Activated naive CD4-positive, alpha-beta T cell treated with Interleukin-2 at 50 U/mL for 16 hours (primary cell): ENCODE measurements at places on chromosomes 16 and 17.

- DNase-seq: no peak
These were observed 17.5 kb downstream of the PIPOX start for GRCh38 chr17:29060475-29060874.

DNA sequence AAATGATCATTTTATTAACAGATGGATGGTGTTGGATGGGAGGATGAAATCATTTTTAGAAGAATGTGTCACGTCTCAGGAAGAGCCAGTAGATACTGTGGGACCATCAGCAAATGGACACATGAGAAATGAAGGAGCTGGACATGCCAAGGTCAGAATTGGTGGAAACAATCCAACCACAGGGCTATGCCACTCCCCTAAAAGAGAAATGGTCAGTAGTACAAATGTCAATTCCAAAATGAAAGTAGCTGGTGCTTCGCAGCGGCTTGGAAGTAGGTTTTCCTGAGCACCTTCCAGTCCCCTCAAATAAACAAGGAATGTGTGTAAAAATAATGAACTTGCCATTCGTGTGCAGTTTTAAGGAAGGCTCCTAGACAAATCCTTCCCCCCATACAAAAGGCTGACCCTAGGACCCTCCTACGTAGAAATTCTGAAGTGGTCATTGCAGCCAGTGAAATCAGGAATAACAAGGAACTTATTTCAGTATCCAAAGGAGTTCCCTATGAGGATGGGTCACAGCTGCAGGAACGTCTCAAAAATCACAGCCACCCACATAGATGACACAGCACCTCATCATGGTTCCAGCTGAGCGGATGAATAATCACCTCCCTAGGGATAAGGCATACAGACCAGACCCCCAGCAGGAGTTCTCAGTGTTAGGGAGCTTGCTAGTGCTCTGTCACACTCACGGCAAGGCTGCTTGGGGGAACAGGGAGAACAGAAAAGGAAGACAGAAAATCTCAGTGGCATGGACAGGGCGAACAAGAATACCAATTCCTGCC is 239.2 kb downstream of the HS3ST3A1 start:
- no peak for DNase-seq

- no peak for DNase-seq
These were observed 33.5 kb downstream of the GRIN2C start for GRCh38 chr17:74825952-74826719.

- DNase-seq: no peak
These were observed 1.6 kb upstream of the FBXL20 start for GRCh38 chr17:39402890-39403605.

GRCh38 chr17:45895969-45896785 is 1.8 kb downstream of the MAPT start:
- DNase-seq: no peak

GRCh38 chr17:4721203-4722135 is 9.8 kb upstream of the MED11 start:
- no peak for DNase-seq

- no peak for DNase-seq
These were observed 68.6 kb downstream of the CCT6B start for GRCh38 chr17:34892461-34893249.

- DNase-seq: no peak
These were observed 115.3 kb upstream of the SOX9 start for GRCh38 chr17:72005332-72006163.

- no peak for DNase-seq
These were observed 3.2 kb upstream of the AKTIP start for GRCh38 chr16:53506254-53506653.

DNA sequence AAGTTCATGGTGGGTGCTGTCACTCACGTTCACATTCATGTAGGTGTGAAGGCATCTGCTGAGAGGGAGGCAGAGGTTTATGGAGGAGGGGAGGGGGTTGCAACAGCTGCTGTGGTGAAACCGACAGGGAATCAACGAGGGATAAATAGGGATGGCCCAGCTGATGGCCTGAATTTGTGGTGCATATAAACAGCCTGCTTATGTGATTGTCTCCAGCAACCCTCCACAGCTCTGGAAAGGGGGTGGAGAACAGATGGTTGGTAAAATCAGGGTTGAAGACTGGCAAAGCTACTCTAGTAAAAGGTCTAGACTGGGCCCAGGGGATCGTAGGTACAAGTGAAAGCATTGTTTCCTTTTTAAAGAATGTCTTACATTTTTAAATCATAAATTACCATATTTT is 53.7 kb downstream of the IQCK start:
- DNase-seq: no peak

DNA sequence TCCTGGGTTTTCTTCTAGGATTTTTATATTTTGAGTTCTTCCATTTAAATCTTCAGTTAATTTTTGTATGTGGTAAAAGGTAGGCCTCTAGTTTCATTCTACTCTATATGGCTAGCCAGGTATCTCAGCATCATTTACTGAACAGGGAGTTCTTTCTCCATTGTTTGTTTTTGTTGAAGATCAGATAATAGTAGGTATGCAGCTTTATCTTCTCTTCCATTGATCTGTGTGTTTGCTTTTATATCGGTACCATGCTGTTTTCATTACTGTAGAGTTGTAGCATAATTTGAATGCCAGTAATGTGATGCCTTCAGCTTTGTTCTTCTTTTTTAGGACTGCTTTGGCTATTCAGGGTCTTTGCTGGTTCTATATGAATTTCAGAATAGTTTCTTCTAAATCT is 77.3 kb downstream of the USP22 start:
- no peak for DNase-seq

DNA sequence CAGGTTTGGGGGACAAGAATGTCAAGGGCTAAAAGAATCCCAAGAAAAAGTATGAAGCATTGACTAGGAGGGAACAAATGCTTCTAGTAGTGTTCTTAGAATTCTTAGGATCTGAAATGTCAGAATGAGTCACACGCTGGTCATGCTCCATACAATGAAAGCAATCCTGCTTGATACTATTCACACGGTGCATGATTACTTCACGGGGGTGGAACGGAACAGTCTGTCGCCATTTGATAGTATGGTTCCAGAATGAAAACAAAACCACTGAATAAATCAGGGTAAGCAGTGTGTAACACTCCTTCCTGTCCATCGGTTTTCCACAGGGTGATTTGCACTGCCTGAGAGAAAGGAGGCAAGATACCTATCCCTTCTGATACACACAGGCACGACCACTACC is 22.9 kb upstream of the YWHAE start:
- no peak for DNase-seq

GRCh38 chr16:50393416-50393815 is 24.6 kb upstream of the BRD7 start:
- no peak for DNase-seq

GRCh38 chr17:68439656-68440290 is 17.5 kb downstream of the WIPI1 start:
- no peak for DNase-seq

DNA sequence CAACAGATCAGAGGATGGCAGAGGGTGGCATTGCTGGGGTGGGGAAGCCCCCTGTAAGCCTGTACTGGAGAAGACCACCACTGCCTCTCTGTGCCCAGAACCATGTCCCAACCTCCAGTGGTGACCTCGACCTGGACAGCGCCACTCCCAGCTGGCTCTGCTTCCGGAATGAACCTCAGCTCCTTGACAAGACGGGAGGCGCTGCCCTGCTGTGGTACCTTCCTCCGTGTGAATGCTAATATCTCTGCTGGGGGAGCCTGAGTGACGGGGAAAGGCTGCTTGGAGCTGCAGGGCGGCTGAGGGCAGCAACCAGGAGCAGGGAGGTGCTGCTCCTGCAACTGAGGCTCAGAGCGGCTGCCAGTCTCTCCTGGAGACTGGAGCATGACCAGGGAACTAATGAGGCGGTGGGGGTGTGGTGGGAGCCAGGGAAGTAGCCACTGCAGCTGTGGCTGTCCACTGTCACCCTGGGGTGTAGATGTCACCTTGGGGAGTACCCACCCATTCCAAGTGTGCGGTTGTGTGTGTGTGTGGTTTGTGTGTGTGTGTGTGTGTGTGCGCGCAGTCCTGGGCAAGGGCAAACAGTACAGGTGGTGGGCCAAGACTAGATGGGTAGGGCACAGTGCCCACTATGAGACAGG is 6.2 kb downstream of the PRCD start:
- no peak for DNase-seq

DNA sequence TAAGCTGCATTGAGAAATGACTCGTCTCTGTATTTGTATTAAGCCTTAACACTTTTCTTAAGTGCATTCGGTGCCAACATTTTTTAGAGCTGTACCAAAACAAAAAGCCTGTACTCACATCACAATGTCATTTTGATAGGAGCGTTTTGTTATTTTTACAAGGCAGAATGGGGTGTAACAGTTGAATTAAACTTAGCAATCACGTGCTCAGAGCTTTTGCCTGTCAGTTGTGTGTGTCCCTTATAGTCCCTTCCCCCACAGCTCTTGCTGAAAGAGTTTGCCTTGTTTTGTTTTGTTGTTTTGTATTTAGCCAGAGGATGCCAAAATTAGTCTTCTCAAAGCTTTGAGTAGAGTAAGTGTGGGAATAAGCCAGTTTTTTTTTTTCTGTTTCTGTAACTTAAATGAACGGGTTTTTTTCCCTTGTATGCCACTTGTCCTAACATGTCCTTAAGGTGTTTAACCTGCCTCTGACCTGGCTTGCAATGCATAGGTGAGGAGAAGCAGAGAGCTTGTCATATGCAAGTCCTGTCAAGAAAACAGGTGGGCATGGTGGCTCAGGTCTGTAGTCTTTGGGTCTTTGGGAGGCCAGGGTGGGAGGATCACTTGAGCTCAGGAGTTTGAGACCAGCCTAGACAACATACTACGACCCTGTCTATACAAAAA is 4.6 kb upstream of the MAPK8IP3 start:
- DNase-seq: no peak

DNA sequence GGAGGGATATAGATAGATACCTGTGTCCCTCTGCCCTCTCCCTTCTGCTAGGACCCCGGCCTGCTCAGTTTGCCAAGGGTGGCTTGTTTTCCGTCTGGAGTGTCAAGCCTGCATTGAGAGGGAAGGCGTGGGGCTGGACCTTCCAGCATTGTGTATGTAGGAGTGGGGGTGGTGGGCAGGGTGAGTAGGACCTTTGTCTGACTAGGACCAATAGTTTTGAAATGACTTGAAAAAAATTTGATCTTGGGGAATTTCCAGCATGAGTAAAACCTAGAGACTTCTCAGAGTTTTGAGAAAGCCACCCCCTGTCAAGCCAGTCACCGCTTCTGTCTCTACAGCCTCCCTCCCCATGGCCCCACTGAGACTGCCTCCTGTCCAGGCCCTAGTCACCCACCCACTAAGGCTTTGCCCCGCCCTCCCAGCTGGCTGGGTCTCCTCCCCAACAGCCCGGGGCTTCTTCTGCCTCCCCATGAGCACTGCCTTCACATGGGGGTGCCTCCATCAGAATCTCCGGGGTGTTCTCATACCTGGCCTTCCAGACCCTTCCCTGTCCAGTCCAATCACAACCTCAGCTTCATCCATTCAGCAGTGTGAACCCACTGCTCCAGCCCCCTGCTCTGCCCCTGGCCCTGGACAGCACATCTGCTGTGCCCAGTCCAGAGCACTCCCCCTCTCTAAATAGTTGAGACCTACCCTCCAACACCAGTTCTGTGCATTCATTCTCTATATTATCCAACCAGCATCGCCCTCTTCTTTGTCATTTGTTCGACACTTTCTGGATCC is 207.0 kb downstream of the MSI2 start:
- DNase-seq: peak; percentile 88

GRCh38 chr16:10817963-10818941 is at the start of gene TVP23A:
TVP23A (minus strand) TSS chr16:10818794; CDS start chr16:10818493, 301 bp downstream.
- no peak for DNase-seq

GRCh38 chr17:57331423-57331822 is 75.1 kb downstream of the MSI2 start:
- no peak for DNase-seq

DNA sequence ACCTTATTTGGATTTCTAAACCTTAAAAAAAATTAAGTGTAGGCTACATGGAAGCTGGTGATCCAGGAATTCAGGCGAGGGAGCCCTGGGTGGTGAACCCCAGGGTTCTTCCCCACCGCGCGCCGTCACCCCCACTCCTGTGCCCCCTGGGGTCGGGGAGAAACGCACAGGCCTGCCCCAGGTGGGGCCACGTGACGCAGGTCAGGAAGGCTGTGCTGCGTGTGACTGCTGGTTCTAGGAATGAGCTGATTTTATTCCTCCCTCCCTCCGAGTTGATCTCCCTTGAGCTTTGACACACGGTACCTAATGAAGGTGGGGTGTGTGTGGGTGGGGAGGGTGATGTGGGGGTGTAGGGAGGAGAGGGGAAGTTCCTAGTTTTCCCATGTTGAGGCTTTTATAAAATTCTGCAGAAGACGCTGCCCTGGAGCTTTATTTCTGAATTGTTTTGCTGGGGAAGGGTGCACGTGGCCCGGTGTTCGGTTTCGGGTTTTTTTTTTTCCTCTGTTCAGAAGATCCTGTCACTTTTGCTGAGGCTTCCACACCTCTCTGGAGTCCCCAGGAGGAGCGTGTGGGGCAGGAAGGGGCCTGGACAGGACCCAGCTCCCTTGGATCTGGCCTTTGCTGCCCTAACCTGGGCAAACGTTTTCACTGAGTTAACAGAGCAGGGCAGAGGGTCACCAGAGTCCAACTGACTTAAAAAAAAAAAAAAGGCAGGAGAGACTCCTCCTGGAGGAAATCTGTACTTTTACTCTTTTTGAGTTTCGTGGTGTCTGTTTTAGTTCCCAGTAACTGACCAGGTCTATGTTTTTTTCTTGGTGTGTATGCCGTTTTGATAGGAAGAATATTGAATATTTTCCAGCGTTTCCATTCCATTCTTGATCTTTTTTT is 55.8 kb upstream of the GSE1 start:
- DNase-seq: peak; percentile 51

DNA sequence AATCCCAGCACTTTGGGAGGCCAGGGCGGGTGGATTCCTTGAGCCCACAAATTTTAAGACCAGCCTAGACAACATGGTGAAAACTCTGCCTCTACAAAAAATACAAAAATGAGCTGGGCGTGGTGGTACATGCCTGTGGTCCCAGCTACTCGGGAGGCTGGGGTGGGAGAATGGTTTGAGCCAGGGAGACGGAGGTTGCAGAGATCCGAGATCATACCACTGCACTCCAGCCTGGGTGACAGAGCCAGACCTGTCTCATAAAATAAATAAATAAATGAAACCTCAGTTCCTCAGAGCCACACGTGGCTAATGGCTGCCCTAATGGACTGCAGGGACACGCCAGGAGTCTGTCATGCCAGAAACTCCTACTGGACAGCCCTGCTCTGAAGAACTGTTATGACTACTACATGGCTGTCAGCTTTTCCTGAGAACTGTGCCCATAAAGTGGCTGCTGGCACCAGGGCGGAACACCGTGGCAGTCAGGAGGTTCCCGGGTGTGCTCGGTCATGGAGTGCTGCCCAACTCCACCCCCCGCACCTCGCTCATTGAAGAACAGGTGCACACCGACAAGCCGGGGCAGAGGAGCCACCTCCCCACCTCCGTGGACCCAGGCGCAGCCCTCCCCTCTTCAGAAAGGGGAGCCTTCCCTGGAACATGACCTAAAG is 4.3 kb downstream of the TMEM11 start:
- DNase-seq: no peak

DNA sequence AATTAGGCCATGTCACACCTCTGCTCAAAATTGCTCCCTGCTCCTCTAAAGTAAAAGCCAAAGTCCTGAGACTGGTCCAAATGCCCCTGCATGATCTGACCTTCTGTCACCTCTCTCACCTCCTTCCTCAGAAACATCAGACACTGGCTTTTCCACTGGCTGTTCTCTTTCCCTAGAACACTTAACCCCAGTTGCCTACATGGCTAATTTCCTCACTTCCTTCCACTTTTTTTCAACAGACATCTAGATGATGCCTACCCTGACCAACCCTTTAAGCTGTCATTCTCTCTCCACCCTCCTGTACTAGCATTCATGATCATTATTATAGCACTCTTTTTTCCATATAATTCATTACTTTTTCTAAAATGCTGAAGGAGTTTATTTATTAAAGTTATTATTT is 31.0 kb downstream of the CCT6B start:
- DNase-seq: no peak
